Stimulated activated CD4-positive, alpha-beta T cell treated with anti-CD3 and anti-CD28 coated beads, Interleukin-15, amount 100 ng/mL, for 48 hours (primary cell): ENCODE measurements at places on chromosomes 2 and 18.
A peak's percentile ranks its signal among the peaks of the same experiment; 100 is the strongest.

- no peak for DNase-seq
Observed at GRCh38 chr2:7765236-7765635, 848.0 kb downstream of the RNF144A start.

DNA sequence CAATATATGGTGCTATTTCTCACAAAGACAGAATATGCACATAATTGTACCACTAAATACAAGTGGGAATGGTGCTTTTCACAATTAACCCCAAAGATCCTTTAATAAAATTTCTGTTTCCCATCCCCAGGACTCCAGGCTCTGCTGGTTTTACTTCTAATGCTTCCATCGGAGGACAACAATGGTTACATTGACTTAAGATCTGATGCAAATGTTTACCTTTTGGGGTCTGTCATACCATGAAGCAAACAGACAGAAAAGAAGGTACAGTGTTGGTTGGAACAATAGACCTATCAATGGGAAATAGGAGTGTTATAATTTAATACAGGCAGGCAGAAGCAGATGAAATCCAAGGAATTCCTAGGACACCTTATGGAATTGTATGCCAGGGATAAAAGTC, 105.7 kb downstream of the UPP2 start:
- no peak for DNase-seq

DNA sequence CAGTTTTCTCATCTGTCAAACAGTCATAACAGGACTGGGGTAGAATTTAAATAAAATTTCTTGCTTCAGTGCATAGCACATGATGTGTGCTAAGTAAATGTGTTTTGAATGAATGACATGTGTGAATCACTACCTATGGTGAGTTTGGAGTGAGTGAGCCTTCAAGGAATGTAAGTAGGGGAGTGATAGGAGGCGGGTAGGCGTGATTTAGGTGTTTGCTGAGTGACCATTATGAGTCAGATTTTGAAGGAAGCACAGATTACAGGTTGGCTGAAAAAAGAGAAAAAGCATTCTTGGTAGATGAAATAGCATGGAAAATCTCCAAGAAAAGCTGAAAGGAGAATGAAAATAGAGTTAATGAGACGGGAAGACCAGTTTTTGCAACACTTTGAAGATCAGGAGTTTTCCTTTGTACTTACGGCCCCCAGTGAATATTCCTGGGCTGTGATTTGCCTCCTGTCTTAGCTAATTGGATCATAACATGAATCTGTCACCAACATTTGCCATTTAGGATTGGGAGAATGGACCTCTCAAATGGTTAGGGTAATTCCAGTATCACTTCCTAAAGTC, 136.9 kb upstream of the GATA6 start:
- no peak for DNase-seq

DNA sequence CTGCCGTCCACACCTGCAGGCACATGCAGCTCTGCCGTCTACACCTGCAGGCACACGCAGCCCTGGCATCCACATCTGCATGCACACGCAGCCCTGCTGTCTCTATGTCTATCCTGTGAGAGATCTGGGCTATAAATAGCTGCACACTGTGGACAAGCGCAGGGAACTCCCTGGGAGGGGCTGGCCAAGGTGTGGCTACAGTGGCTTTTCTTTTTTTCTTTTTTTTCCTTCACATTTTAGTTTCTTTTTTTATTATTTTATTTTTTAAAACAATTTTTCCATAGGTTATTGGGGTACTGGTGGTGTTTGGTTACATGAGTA, 42.0 kb downstream of the TMEM182 start:
- DNase-seq: no peak

GRCh38 chr2:8190279-8190678, 491.6 kb upstream of the ID2 start:
- no peak for DNase-seq

GRCh38 chr2:25372405-25373268, 30.9 kb upstream of the DNMT3A start:
- DNase-seq: no peak

GRCh38 chr18:63963615-63964256, 6.1 kb upstream of the SERPINB8 start:
- DNase-seq: peak; percentile 29

DNA sequence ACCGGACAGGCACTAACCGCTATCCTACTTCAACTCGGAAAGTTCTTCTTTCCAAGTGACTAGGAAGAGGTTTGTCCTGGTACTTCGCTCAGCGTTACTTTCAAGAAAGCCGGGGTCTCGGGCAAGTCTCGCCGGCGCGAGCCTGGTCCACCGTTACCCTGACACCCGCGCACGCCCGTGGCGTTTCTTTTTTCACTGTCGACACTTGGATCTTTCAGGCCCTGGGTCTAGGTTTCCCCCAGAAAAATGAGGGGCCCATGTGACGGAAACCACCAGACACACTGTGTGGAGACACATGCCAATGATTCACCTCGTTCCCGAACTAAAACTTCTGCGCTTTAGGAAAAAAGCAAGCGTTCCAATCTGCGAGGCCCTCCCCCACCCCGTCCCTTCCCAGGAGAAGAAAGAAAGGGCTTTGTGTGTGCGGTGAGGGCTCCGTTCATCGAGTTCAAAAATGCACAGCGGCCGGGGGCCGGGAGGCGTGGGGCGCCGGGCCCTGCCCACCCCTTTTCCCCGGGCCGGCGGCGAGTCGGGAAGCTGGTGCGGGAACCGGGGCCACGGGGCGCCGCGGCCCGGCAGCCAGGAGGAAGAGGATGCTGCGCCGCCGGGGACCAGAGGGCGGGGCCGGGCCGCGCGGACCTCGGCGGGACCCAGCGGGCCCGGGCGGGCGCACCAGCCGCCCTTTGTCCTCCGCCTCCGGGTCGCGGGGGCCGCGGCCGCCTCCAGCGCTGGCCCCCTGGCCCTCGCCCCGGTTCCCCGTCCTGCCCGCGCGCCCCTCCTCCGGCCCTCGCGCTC, 2.6 kb downstream of the ZNF521 start:
- no peak for DNase-seq

DNA sequence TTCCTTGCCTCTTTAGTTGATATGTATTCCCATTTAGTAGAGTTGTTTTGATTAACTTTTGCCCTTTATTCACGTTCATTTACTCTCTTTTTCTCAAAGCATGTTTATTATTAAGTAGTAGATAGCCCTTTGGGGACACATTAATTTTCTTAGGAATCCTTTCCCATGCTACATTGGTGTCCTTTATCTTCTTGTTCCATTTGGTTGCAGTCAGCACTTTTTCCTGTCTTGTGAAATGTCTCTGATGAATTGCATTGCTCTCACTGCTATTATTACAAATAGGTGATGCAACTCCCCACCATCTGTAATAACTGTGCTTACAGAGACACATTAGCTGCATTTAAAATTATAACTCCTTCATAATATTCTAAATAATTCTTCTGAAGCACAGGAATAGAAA, 428.5 kb upstream of the CNTNAP5 start:
- DNase-seq: no peak

DNA sequence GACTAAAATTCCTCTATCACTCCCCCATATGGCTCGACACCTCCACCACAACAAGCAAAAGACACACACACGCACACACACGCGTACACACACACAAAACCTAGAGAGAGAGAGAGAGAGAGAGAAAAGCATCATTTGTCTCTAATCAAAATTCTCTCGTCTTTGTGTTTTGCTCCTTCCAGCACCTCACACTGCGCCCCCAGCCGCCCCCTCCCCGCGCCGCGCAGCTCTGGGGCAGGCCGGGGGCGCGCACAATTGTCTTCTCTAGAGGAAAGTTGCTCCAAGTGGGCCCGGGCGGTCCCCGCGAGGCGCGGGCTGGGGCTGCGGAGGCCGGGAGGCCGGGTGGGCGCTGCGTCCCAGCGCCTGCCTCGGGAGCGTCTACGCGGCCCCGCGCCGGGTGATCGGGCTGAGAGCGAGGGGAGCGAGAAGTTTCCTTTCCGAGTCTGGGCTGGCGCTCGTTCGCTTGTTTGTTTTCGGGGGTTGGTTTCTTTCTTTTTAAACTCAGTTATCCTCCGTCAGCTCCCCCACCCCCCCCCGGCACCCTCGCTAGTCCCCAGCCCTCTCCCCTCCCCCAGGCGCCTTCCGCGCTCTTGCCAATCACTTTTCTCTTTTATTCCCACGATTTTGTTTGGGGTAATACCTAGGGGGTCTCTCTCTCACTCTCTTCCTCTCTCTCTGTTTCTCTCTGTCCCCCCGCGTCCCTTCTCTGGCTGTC, 4.1 kb downstream of the ZEB2 start:
- DNase-seq: no peak

DNA sequence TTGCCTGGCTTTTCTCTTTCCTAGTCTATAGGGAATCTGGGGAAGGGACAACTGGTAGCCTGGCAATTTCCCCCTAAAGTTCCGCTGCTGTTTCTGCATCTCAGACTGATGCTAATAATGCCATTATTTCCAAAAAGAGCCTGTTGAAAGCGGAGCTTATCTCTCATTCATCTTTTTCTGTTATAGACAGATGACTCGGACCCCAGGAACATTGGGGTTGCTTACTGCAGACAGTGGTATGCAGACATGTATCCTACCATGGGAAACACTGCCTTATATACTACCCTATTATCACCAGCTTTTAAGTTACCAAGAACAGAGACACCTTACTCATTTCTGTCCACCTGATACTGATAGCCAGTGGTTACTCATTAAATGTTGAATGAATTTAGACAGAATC, 15.3 kb downstream of the ETAA1 start:
- DNase-seq: no peak

DNA sequence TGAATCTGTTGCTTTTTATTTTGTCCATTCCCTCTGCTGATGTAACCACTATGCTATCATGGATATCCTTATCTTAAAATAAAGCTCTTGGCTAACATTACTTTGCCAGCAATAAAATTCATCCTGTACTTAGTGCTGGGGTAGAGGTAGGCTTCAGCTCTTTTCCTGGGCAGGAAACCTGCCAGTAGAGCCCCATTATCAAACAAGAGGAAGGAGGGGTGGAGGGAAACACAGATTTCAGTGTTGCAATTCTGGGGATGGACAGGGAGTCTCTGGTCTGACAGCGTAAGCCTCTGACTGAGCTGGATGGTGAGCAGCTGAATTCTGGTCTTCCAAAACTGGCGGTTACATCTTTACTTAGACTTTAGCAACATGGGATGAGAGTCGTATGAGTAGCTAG, 47.5 kb downstream of the CASP8 start:
- DNase-seq: no peak

DNA sequence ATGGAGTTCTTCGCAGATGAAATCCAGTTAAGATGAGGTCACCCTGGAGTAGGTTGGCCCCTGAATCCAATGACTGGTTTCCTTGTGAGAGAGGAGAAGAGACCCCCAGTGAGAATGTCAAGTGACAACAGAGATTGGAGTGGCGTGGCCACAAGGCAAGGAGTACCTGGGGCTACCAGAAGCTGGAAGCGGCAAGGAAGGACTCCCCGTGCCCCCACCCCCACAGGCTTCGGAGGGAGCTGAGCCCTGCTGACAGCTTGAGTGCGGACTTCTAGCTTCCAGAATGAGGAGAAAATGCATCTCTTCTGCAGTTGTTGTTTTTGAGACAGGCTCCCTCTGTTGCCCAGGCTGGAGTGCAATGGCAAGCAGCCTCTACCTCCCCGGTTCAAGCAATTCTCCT, 78.0 kb upstream of the HPCAL1 start:
- no peak for DNase-seq

- no peak for DNase-seq
Observed at GRCh38 chr2:48711343-48711742, 44.2 kb downstream of the LHCGR start.
